ENCODE measurements at places on chromosomes 2 and 18. TPM values are rescaled to one million over a fixed set of nuclear protein-coding genes. Genes with fewer than 3 reads are reported as not detected.

- DNase-seq = no peak
These were observed 29.4 kb downstream of the SH3YL1 start for GRCh38 chr2:234421-234820.

The ARHGAP15 gene
- 4.2 TPM for total RNA-seq

GRCh38 chr2:172986040-172986439, 89.6 kb upstream of the MAP3K20 start:
- DNase-seq = no peak

GRCh38 chr2:40049781-40050180, 270.7 kb upstream of the THUMPD2 start:
- DNase-seq = no peak

DNA sequence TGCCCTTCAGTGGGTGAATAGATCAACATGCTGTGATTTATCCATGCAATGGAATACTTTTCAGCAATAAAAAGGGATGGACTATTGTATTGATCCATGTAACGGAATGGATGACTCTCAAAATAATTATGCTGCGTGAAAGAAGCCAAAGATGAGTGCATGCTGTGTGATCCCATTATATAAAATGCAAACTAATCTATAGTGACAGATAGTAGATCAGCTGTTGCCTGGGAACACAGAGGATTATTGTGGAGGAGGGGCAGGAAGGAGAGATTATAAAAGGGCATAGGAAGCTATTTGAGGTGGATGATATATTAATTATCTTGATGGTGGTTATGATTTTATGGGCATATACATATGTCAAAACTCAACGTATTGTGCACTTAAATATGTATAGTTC, 55.5 kb upstream of the ADAM23 start:
- no peak for DNase-seq

DNA sequence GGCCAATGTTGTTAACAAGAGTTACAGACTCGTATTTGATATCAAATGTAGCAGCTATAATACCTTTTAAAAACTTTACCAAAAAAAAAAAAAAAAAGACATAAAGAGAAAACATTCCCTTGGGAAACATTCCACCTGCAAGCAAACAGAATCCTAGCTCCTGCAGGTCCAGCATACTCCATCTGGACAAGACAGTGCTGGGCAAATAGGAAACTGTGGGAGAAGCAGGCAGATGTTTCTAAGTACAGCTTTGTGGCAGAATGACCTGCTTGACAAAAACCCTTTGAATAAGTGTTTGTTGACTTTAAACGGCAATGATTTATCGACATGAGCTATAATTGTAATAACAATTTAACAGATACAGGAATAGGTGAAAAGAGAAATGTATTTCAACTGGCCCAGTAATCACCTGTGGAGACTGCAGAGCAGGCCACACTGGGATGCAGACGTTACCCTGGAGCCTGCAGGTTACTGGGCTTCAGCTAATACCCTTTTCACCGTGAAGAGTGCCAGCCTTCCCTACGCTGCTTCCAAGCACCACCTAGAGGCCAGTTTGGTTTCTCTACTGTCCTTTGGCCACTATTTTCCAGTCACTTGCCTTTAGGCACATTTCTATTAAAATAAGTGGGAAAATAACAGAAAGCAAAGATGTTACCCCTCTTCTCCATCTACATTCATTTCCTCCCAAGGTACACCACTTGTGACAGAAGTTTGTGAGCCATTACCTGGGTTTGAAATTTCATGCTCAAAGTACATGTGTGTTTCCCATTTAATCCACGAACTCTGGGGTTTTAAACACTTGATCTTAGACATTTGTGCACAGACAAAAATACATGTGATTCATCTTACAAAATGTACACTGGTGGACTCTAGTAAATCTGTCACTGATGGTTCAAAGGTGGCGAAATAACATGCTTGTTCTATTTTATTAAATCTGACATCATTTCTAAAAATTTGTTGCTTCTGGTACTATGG, 96.9 kb upstream of the ZNF397 start:
- no peak for DNase-seq

- no peak for DNase-seq
These were observed 81.3 kb downstream of the VWC2L start for GRCh38 chr2:214492152-214492551.

DNA sequence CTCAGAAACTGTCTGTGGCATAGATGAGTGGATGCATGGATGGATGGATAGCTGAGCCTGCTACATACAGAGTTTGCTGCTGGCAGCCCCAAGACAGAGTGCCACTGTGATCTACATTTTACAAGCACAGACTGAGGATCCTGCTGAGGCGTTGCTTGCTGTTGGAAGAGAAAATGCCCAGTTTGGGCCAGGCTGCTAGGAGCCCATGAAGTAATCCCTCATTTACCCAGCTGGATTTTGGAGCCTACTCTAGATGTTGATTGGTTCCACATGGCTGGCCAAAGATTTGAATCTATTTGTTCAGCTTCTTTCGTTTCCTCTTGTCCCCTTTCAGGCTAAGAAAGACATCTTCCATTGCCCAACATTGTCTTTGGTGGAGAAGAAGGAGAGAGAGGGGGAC, 261.3 kb downstream of the CLIP4 start:
- no peak for DNase-seq

GRCh38 chr2:5740817-5741216, 48.6 kb downstream of the SOX11 start:
- no peak for DNase-seq

DNA sequence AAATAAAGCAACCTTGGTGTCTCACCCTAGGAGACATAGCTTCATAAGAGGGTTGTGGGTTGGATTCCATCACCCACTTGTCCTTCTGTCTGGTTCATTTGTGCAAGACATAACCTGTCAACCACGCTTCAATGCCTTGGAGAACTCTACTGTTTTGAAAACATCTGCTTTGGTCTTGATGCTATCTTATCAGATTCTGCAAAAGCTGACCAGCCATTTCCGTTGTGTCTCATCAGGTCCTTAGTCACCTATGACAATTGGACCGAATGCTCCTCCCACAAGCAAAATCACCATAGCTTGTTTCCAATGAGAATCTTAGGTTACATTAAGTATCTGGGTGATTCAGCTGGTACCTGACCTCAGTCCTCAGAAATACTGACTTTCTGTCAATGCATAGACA, 35.4 kb downstream of the STAT4 start:
- no peak for DNase-seq

The CABYR gene
- not detected for total RNA-seq

The PPP1CB gene
- 397 TPM for total RNA-seq

GRCh38 chr2:74186038-74186437, 7.4 kb upstream of the MOB1A start:
- peak; percentile 73 for DNase-seq

DNA sequence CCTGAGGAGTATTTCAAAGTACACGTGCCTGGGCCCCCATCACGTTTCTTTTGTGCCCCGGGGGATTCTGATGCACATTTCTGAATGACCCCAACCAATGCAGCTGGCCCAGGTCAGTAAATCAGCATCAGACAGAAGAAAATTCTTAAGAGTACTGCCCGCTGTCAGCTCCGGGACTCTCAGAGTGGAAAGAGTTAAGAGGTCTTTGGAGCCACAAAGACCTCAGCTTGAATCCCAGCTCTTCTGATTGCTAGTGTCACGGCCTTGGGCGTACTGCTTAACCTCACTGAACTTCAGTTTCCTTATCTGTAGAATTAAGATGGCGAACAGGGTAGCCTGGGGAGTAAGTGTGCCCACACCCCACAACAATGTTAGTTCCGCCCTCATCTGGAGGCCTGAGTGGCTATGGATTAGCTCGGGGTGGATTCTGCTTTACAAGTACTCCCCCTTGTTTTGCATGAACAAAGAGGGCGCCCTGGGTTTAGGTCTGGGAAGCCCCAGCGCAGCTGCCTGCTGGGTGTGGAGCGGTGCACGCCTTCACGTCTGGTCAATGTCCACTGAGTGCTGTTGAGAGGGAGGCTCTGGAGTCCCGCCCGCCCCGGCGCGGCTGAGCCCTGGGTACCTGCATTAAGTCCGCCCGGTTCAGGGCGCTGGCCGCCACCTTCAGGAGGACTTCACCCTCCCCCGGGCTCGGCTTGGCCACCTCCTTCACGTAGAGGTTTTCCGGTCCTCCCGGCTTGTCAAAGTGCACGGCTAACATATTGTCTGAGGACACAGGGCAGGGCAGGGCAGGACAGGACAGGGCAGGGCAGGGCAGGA, 858 bp downstream of the TP53I3 start:
- no peak for DNase-seq

The REG3G gene
- not detected for total RNA-seq

DNA sequence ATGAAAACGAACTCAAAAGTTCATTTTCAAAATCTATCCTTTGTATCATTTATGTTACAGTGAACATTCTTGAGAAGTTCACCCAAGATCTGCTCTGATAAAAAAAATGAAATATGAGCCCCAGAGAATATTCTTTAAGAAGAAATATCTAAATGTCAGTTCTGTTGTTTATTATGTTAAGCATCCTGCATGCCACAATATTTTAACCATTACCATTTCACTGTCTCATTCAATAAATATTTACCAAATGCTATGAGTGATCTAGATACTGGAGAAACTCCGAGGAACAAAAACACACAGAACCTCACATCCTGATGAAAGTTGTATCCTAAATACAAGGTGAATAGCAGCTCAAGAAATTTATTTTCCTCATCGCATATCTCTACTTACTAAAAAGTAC, 170.2 kb downstream of the ZNF385B start:
- DNase-seq = no peak

The LGALSL gene
- total RNA-seq = 6.6 TPM

The NT5DC4 gene
- not detected for total RNA-seq

DNA sequence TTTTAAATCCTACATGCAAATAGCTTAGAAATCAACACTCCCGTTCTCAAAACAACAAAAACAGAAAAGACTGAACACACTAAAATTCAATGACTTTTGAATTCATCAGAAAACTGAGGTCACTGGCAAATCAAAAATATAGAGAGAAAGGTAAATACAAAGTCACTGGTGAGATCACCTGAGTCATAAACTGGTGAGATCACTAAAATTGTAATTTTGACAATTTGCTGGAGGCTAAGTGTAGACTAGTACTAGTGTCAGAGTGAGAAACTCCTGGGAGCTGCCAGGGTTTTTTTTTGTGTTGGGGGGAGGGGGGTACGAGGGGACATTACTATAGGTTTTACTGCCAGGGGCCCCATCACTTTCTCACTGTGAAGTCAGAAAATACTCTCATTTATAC, 1876.0 kb upstream of the CELF4 start:
- no peak for DNase-seq

The MEP1B gene
- not detected for total RNA-seq

The ALLC gene
- total RNA-seq = not detected

- DNase-seq = no peak
These were observed 198.8 kb downstream of the EXOC6B start for GRCh38 chr2:72627083-72627482.

The SLC11A1 gene
- total RNA-seq = 5.4 TPM

- DNase-seq = no peak
These were observed 76.2 kb upstream of the CTAGE1 start for GRCh38 chr18:22493940-22494339.

DNA sequence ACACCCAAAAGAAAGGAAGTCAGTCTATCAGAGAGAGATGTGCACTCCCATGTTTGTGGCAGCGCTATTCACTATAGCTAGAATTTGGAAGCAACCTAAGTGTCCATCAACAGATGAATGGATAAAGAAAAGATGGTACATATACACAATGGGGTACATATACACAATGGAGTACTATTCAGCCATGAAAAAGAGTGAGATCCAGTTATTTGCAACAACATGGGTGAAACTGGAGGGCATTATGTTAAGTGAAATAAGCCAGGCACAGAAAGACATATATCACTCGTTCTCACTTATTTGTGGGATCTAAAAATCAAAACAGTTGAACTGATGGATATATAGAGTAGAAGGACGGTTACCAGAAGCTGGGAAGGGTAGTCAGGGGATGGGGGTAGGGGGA, 99.9 kb upstream of the ZNF516 start:
- no peak for DNase-seq

GRCh38 chr2:38505779-38506178, 96.9 kb downstream of the HNRNPLL start:
- no peak for DNase-seq

The CHRND gene
- not detected for total RNA-seq

DNA sequence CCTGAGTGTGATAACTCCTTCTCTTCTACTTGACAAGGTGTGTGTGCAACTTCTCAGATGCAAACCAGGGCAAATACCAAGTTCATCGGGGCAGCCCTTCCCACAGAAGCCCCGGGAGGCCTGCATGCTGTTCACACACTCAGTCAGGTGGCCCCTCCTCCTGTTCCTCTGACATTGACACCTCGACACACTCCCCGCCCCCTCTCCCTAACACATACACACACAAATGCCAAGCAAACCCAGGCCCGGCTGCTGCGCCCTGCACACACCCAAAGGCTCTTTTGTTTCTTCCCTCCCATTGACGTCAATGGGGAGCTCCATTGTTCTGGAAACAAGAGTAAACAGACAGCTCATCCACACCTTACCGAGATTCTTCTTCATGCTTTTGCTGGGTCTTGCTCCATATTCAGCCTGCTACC, 1.7 kb upstream of the PER2 start:
- DNase-seq = peak; percentile 72

GRCh38 chr2:235461763-235462414, 32.0 kb upstream of the AGAP1 start:
- DNase-seq = no peak

DNA sequence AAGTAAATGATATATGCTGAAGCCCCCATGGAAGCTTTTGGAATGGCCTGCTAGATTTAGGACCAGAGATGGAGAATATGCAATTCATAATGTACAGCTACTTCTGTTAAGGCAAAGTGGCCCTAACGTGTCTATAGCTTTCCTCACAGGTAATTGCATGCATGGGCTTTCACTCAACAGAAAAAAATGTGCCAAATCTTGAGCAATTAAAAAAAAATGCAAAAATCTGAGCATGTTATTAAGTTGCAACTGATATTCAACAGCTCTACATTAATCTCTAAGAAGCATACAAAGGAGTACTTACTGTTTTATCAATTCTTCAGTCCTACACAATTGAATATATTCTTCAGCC, 79.6 kb downstream of the EFEMP1 start:
- no peak for DNase-seq

- DNase-seq = no peak
These were observed 8.4 kb downstream of the L3MBTL4 start for GRCh38 chr18:6406075-6406909.

The FSHR gene
- 0.14 TPM for total RNA-seq

The ADAM23 gene
- total RNA-seq = 69.1 TPM

GRCh38 chr2:112869258-112869842, 32.8 kb upstream of the IL1B start:
- DNase-seq = peak; percentile 87

The TDRD15 gene
- not detected for total RNA-seq

GRCh38 chr2:181814057-181814491, 77.5 kb upstream of the ITPRID2 start:
- no peak for DNase-seq

DNA sequence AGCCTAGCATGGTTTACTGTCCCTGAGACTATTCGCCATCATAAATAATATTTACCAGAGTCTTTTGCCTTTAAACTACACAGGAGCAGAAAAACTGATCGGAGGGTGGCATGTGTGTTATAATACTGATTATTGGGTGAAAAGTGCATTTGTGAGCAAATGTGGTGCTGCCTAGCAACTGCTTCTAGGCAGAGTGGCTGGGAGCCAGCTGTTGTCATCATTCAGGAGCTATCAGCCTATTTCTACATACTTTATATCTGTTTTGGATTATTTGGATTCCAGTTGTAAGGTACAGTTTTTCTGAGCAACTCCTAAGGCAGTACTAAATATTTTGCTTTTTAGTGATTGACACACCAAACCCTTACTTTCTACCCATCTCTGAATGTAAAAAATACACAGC, 75.0 kb upstream of the MSTN start:
- DNase-seq = no peak

The G6PC2 gene
- total RNA-seq = not detected

- no peak for DNase-seq
These were observed 4.9 kb upstream of the PHLPP1 start for GRCh38 chr18:62710417-62710816.
